Cardiac muscle cell (in vitro differentiated cells and primary cell): ENCODE measurements at places on chromosomes 7 and 10. TPM values are rescaled to one million over a fixed set of nuclear protein-coding genes. Genes with fewer than 3 reads are reported as not detected.

DNA sequence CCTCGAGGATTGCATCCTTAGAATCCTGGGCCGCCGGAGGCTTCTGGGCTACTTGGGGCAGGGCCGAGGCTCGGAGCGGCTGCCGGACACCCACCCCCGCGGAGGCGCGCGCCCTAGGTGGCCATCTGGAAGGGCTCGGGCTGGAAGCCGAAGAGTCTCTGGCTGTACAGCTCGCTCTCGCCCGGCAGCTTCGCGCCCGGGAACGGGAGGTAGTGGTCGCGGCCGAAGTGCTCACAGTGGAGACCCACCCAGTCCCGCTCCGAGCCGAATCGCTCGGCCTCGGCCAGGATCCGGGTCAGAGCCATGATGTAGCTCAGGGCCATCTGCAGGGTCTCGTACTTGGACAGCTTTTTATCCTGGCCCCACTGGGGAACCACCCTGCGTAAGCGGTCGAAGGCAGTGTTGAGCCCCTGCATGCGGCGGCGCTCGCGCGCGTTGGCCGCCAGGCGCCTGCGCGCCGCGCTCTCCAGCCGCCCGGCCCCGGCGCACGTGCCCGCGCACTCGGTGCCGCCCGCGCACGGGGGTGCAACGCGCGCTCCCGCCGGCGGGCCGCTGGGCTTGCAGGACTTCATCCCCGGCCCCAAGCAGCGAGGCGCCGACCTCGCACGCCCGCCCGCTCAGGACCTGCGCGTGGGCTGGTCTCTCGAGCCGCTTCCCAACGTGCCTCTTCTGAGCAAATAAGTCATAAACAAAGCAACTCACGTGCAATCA lies 652 bp downstream of the ATOH7 start:
- H3K4me1 ChIP-seq: no peaks in the 10 kb centered on the region
- peak overlapping the region; percentile 80 for H3K27ac ChIP-seq
- no peaks in the 10 kb centered on the region for H3K36me3 ChIP-seq
- H3K27me3 ChIP-seq: peaks cover 32% of the 10 kb centered on the region

GRCh38 chr7:88689821-88690220 lies 69.7 kb upstream of the ZNF804B start:
- H3K36me3 ChIP-seq: no peaks in the 10 kb centered on the region
- no peaks in the 10 kb centered on the region for H3K4me1 ChIP-seq
- H3K27ac ChIP-seq: no peak overlapping the region
- H3K4me3 ChIP-seq: no peak overlapping the region
- no peaks in the 10 kb centered on the region for H3K27me3 ChIP-seq

DNA sequence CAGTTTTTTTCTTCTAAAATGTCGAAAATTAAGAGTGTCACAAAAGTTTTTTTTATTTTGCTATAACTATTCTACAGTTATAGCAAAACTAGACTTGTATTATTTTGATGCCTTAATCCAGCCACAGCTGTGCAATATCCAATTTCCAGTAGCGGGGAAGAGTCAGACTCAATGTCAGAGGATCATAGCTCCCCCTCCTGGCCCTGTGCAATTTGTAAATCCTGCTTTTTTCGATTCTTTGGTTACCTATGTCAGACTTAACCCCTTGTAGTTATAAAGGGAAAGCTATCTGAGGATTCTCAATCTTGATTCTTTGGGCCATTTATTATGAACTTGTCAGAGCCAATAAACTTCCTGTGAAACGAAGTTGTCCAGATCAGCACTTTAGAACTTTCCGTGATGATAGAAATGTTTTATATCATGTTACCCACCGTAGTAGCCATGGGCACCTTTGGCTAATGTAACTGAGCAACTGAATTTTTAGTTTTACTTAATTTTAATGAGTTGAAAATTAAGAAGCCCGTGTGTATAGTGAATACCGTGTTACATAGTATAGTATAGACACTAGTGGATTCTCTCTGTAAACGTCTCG lies 87.7 kb upstream of the PRKCQ start:
- no peak overlapping the region for H3K27ac ChIP-seq
- DNase-seq: peak; percentile 63
- no peak overlapping the region for H3K4me3 ChIP-seq
- no peaks in the 10 kb centered on the region for H3K36me3 ChIP-seq
- H3K4me1 ChIP-seq: no peaks in the 10 kb centered on the region
- H3K27me3 ChIP-seq: peaks cover 4% of the 10 kb centered on the region

GRCh38 chr7:78080241-78080640 lies 281.7 kb downstream of the PHTF2 start:
- H3K4me1 ChIP-seq: peaks cover 15% of the 10 kb centered on the region
- H3K36me3 ChIP-seq: no peaks in the 10 kb centered on the region
- DNase-seq: no peak
- no peak overlapping the region for H3K4me3 ChIP-seq
- no peak overlapping the region for H3K27ac ChIP-seq

- H3K27me3 ChIP-seq: no peaks in the 10 kb centered on the region
- DNase-seq: no peak
- no peak overlapping the region for H3K27ac ChIP-seq
- peaks cover 11% of the 10 kb centered on the region for H3K4me1 ChIP-seq
- H3K36me3 ChIP-seq: no peaks in the 10 kb centered on the region
These were observed 11.1 kb downstream of the PKD1L1 start for GRCh38 chr7:47937065-47937687.

DNA sequence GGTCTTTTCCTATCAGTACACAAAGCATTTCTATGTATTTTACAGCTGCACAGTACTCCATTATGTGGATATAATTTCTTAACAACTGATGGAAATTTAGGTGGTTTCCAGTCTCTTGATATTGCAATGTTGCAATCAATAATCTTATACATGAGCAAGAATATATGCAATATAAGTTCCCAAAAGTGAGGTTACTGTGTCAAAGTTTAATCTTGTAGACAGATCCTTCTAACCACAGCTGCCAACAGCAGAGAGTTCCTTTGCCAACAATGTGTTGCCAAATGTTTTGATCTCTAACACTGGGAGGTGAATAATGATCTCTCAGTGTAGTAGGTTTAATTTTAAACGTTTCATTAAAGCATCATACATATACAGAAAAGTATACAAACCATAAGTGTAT lies 54.5 kb downstream of the CUL2 start:
- H3K4me1 ChIP-seq: no peaks in the 10 kb centered on the region
- DNase-seq: no peak
- H3K36me3 ChIP-seq: peaks cover 56% of the 10 kb centered on the region
- H3K27ac ChIP-seq: no peak overlapping the region
- H3K27me3 ChIP-seq: no peaks in the 10 kb centered on the region

GRCh38 chr7:1160670-1161021 lies 650 bp upstream of the ZFAND2A start:
- H3K36me3 ChIP-seq: peaks cover 5% of the 10 kb centered on the region
- peak overlapping the region; percentile 40 for H3K4me3 ChIP-seq
- DNase-seq: no peak
- H3K4me1 ChIP-seq: peaks cover 3% of the 10 kb centered on the region
- H3K27me3 ChIP-seq: no peaks in the 10 kb centered on the region
- H3K27ac ChIP-seq: peak overlapping the region; percentile 70

DNA sequence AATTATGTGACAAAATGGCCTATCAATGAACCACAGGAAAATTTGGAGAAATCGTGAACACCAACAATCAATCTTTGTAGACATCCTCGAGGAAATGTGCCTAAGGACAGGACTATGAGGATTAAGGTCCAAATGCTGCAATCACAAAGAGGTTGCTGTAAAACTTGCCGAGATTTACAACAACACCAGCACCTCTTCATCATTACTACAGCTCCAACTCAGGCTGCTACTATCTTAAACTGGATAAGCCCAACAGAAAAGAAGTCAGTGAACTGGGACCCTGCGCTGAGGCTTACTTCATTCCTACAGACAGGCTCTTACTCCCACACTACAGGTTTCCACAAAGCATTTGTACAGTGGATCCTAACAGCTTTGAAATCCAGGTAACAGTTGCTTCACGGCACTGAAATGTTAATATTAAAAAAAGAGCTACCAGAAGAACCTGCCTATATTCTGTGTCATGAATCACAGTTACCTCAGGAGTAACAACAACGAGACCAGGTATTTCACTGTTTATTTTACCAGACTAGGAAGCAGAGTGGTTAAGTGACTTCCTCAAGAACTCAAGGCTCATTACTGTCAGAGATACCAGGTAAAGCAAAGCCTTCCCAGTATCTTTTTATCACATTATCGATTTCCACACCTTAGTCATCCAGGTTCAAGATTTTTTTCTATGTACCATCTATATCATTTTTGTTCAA lies 23.9 kb downstream of the CACUL1 start:
- no peaks in the 10 kb centered on the region for H3K27me3 ChIP-seq
- no peaks in the 10 kb centered on the region for H3K36me3 ChIP-seq
- H3K4me3 ChIP-seq: no peak overlapping the region
- peaks cover 25% of the 10 kb centered on the region for H3K4me1 ChIP-seq
- H3K27ac ChIP-seq: no peak overlapping the region

DNA sequence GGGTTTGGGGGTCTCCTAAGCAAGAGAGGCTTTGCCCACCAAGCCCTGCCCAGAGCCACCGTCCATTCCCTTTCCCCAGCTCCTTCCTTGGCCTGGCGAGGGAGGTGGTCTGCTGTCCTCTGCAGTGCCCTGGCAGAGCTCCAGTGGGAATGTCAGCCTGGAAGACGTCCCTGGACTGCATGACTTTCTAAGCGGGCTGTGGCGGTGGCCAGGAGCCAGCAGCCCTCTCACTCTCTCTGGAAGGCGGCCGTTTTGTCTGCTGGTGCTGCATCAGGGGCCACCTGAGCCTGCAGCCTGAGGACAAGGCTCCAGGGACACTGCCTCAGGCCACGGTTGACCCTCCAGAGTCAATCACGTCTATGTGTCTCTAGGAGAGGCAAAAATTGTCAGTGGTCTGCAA lies 271.0 kb downstream of the SKAP2 start:
- peak; percentile 6 for DNase-seq
- no peaks in the 10 kb centered on the region for H3K27me3 ChIP-seq

ATG9B gene
- 7.1 and 8.4 TPM in 2 replicates for total RNA-seq

ATOH7 gene
- 0.11 TPM in 1 of 2 replicates, not detected in the other for total RNA-seq

ITPRID1 gene
- total RNA-seq: not detected in 2 replicates

NXPH1 gene
- total RNA-seq: 0.95 and 2.2 TPM in 2 replicates

- no peak for DNase-seq
- no peaks in the 10 kb centered on the region for H3K36me3 ChIP-seq
- H3K27ac ChIP-seq: no peak overlapping the region
- H3K4me1 ChIP-seq: peaks cover 3% of the 10 kb centered on the region
- H3K27me3 ChIP-seq: peaks cover 82% of the 10 kb centered on the region
These were observed 3.6 kb downstream of the CALY start for GRCh38 chr10:133332936-133333699.
